ENCODE measurements at places on chromosomes 2 and 18.

DNA sequence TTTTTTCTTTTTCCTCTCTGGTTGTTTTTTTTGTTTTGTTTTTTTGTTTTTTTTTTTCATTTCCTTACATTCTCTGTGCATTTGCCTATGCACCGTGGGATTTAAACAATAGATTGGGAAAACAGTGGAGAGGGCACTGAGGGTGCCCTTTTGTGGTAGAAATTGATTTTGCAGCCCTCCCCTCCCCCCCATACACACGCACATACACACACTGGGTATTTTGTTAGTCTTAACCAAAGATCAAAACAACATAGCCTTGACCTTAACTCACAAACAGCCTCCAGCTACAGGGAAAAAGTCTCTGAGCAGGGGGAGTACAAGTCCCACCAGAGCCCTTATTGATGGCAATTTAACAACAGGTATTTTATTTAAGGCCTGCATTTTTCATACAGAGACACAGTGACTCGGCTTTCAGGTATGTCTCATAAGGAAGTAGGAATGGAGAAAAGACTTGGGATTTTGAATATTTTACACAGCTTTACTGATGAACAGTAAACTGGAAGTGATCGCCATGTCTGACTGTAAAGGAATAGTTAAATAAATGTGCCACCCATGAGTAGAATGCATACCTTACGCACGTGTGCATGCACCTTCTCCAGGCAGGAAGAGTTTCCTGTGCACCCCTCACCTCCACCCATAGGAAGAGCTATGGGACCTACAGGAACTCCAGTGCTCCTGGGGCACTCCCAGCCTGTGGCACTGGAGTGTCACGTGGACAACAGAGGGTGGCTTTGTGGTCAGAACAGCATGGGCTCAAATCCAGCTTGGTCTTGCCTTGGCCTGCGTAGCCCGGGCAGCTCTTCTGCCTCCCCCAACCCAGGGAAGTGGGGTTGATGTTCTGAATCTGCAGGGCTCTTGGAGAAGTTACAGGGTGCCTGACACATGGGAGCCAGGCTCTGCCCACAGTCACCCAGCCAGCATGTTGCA is 266.4 kb downstream of the ANAPC1 start:
- no peak for DNase-seq

- DNase-seq: no peak
Measured at GRCh38 chr2:205811387-205811786, 129.1 kb downstream of the NRP2 start.

- no peak for DNase-seq
Measured at GRCh38 chr2:239588451-239589269, 187.8 kb upstream of the HDAC4 start.

GRCh38 chr2:143397884-143398614 is 268.8 kb downstream of the ARHGAP15 start:
- no peak for DNase-seq

DNA sequence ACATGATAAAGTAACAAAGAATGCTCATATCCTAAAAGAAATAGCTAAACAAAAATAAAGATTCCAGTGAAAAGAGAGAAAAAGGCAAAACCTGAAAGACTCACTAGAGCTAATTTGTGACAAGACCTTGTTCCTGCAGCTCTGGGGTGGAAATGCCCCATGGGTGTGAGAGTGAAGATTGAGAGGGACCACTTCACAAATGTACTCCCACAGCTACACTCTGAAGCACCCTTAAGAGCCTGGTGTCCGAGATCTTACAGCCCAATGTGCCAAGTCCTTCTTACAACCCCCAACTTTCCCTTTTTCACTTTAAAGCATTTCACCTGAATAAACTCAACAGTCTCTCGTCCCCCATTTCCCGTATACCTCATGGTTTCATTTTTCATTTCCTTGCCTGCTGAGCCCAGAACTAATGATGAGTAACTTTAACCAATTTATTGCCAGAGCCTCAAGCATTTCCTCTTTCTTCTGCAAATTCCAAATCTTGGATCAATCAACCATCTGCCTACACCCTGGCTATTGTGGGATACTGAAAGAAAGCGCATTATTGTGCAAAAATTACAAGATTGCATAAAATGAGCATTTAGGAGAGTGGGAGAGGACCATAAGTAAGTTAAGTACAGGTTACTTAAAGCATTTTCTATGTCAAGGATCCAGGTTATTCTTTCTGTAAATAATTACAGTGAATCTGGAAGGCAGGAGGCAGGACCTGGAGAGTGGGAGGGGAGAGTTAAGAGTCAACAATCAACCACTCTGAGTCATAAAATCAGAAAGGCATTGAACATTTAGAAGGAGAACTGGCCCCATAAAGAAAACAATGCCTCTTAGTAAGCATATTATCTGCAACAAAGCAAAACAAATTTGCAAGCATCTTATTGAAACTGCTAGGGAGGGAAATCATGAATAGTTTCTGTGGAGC is 804.4 kb upstream of the CELF4 start:
- DNase-seq: no peak

- no peak for DNase-seq
Measured at GRCh38 chr2:240932724-240933047, 26.6 kb downstream of the CROCC2 start.

GRCh38 chr2:111618226-111618977 is 265.6 kb downstream of the ANAPC1 start:
- no peak for DNase-seq

- DNase-seq: peak; percentile 64
Measured at GRCh38 chr2:46555011-46555410, 75.6 kb downstream of the TMEM247 start.

GRCh38 chr2:224556381-224556780 is 28.8 kb downstream of the CUL3 start:
- DNase-seq: no peak

DNA sequence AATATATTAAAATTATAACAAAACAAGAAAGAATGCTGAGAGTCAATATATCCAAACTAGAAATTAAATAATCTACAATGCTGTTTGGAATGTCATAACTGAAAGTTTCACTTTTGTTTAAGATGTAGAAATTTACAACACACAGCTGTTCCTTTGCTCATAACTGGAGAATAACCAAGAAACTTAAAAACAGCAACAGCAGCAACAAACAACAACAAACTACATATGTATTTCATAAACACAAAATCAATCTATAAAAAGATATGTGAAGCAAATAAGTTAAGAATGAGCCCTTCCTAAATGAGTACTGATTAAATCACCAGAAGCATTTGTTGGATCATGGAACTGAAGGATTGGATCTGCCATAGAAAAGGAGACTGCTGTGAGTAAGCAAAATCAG is 456.5 kb upstream of the ZNF804A start:
- DNase-seq: no peak

DNA sequence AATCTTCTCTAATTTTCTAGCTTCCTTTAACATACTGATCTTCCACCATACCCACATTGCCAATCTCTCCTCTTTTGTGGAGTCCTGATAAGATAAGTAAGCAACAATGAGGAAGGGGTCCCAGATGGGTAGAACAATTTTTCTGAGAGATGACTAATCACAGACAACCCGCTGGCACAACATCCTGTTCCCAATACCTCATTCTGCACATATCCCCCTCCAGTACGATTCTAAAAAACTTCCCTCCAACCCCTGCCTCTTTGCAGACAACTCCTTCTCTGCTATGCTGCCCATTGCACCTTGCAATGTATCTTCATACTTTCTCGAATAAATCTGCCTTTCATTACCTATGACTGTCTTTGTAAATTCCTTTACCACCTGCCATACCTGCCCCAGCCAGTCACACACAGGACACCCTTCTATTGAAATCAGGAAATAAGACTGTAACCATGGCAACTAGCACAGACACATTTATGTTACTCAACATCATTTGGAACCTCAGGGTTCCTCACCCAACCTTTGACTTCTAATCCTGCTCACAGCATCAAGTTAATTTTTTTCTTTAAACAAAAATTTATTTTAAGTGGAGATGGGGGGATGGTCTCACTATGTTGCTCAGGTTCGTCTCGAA is 7.4 kb upstream of the EXOC6B start:
- DNase-seq: no peak

- DNase-seq: no peak
Measured at GRCh38 chr2:88871336-88871735, 179.9 kb downstream of the RPIA start.

- no peak for DNase-seq
Measured at GRCh38 chr2:36469106-36469477, 113.5 kb downstream of the CRIM1 start.

DNA sequence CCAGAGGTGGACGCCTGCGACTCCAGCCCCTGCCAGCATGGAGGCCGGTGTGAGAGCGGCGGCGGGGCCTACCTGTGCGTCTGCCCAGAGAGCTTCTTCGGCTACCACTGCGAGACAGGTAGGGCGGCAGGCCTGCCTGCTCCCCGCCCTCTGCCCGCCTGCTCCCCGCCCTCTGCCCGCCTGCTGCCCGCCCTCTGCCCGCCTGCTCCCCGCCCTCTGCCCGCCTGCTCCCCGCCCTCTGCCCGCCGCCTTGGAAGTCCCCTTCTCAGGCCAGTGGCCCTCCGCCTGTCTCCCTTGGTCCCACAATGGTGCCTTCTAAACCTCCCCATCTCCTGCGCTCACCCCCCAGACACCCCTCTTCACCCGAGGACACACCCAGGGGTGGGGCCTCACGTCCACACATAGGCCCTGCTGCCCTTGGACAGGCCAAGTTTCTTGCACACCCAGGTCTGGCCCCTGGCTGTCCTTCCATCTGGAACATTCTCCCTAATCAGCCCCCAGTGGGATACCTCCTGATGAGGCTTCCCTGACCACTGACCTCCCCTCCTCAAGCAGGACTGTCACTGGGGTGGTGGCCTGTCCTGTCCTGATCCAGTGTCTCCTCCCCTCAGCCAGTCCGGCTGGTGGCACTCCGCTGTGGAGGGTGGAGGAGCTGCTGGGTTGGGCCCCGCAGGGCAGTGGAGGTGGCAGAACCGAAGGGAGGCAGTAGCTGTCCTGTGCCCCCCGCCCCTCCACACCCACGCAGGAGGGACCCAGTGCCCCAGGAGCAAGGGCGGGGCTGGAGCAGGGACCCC is 37.9 kb downstream of the MTERF4 start:
- peak; percentile 63 for DNase-seq

GRCh38 chr2:237068005-237068576 is 17.6 kb upstream of the COPS8 start:
- no peak for DNase-seq

DNA sequence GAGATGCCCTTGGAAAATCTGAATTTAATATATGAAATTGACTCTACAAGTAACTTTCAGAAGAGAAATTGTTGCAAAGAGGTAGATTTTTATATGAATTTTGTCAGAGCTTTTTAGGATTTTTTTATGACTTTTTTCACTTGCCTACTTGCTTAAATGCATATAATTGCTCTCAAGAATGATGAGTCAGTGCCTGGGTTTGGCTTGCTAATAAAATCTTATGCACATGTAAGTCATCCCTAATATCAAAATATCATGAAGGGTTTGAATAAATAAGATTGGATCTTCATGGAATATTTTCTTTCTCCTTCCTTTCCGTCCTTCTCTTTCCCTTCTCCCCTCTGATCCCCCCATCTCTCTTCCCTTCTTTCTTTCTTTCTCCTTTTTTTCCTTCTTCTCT is 354.1 kb downstream of the TXNL1 start:
- no peak for DNase-seq

DNA sequence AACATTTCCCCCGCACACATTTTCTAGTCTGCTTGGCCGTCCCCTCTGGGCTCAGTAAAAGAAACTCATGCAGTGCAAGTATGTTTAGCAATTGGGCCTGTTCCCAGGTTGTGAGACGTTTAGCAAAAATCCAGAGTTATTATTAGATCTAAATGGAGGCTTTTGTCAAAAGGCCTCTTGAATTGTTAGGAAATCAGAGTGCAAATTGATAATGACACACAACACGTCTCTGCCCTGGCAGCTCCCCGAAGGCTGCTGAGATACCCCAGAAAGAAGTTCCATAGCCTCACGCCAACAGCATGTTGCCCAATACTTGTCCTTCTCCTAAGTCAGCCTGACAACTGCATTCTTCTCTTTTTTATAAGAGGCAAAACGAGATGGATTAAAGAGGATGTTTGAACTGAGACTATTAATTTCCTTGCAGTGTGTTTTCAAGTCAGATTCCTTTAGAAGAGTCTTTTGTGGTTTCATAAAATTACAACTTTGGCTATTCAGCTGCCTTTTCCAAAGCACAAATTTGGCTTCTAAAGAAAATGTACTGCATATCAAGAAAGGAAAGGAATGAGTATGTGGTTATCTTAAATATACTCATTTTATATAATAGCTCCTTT is 202.2 kb downstream of the TRIB2 start:
- no peak for DNase-seq

DNA sequence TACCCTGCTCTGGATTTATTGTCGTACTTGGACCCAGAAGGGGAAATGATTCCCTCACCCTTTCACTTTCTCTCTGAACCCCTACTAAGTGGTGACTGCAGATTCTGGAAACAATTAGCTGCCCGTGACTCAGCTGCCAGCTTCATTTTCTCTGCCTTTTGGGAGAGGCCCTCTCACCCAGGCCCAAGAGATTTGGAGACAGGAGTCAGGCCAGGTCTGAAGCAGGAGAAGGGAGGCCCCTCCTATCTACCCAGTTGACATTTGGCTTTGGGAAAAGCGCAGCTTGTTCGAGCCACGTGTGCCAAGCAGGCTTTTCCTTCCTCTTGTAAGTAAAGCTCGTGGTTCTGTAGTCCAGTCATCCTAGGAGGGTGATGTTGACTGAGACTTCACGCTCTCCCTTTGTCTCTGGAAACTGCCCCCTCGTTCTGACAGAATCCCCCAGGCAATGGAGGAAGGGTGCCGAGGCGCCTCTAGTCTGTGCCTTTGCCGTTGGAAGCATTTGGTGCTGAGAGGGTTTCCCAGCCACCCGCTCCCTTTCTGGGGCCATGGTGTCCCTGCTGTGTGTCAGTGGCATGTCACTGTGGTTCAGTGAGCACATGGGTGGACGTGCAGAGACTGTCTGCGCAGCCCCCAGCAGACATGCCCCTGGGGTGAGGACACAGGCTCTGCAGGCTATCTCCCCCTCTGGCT is 8.6 kb downstream of the OXER1 start:
- DNase-seq: peak; percentile 51

GRCh38 chr2:168002021-168002553 is 245.3 kb downstream of the STK39 start:
- no peak for DNase-seq

DNA sequence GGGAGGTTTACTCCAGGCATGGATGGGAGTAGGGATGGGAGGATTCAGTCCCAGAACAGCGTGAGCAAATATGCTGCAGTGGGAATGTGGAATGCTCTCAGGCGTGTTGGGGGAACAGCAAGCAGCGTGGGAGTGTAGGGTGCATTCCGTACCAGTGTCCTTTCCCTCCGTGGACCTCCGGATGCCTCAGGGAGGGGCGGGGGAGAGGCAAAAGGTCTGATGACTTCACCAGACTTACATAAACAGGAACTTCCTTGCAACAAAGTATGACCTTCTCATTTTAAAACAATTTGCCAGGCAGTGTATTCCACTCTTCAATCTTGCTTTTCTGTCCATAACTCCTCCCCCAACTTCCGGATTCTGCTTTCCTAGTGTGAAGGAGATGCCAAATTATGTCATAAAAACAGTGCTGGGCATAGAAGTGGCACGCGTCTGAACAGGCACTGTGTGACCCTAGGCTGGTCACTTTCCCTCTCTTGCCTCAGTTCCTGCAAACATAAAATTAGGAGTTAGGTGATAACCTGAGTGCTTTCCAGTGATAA is 36.9 kb downstream of the RPL37A start:
- DNase-seq: no peak

GRCh38 chr2:46461709-46462171 is 17.6 kb upstream of the TMEM247 start:
- DNase-seq: no peak

GRCh38 chr2:64632835-64633819 is 20.6 kb downstream of the SERTAD2 start:
- DNase-seq: no peak
